ENCODE measurements at places on chromosomes 6 and 20.

DNA sequence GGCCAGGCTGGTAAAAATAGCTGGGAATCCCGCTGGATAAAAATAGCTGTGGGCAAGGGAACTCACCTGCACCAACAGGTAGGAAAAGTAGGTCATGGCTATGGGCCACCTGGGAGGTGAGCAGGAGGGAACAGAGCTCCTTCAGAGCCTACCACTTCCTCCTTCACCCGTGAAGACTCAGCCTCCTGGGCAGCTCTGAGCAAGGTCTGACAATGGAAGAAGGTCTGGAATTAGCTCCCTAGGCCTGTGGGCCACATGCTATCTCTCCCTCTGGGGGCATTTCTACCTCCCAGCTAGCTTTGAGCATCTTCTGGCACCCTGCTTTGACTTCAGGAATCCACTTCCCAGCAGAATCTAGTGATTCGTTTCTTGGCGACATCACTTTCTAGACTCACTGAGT lies 153.9 kb downstream of the MRPL14 start:
- DNase-seq, result no peak

DNA sequence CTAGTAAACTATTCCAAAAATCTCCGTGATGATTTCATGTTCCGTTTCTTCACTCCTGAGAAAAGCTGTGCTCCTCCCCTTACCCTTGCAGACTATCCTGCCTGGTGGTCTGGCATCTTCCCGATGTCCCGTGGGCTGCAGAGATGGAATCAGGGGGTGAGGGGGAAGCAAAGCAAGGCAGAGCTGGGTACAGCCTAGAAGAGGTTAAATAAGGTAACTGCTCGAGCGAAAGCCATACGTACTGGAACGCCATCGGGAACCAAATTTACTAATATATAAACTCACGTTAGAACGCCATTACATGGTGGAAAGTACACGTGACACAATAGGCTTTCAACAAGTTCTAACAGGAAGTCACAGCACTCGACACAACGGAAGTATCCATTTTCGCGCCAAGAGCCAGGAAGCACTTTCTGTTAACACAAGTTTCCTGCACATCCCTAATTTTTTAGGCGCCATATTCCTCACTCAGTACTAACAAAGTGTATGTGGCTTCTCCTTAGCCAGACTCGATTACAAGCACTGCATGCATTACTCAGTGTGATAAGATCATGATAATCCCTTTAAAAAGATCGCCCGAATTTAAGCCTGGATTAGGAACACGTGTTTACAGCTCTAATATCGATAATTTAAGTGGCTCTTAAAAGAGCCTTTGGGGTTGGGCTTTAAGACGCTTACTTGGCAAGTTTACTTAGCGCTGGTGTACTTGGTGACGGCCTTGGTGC lies 101.6 kb upstream of the PRSS16 start:
- DNase-seq, result peak; percentile 75

GRCh38 chr20:58797371-58798338 lies 53.0 kb downstream of the GNAS-AS1 start:
- DNase-seq, result no peak

- no peak for DNase-seq
Measured at GRCh38 chr20:43565758-43566104, 6.9 kb downstream of the SGK2 start.

GRCh38 chr6:148757944-148758480 lies 11.2 kb downstream of the UST start:
- DNase-seq, result no peak

- DNase-seq, result no peak
Measured at GRCh38 chr6:2970753-2971419, 481 bp downstream of the SERPINB6 start.

DNA sequence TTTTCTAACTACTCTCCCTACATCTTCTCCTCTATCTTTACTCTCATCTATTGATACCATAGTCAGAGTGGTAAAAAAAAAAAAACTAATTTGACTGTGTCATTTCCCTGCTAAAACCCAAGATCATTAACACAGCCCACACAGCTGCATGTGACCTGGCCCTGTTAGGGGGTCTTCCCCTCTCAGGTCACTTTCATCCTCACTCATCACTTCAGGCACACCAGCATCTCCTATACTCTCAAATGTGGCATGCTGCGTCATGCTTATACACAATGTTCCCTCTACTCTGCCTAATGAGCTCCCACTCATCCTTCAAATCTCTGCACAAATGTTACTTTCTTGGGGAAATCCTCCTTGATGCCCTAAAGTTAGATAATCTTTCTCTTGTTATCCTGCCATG lies 86.8 kb downstream of the CDK19 start:
- no peak for DNase-seq

- no peak for DNase-seq
Measured at GRCh38 chr6:35474131-35474941, 6.1 kb downstream of the RPL10A start.

DNA sequence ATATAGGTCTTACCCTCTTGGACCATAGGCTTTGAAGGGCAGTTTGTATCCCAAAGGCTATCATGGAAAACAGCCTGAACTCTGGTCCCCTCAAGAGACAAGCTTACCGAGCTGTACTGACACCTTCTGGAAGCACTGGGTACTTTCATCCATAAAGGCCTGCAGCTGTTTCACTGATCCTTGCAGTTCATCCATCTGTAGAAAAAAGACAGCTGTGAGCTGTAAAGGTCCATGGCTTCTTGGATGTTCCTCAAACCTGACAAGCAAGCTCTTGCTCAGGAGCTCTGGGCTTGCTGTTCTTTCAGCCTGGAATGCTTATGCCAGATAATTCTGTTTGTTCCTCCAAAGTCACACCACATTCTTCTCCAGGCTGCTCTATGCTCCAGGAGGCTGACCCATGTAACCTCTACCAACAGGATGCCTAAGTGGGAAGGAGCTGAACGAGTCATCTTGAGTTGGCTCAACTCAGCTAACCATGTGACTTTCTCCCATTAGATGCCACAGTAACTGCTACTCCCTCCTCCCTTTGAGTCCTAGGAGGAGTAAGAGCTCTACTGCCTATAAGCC lies 8.8 kb upstream of the NDRG3 start:
- DNase-seq, result no peak

DNA sequence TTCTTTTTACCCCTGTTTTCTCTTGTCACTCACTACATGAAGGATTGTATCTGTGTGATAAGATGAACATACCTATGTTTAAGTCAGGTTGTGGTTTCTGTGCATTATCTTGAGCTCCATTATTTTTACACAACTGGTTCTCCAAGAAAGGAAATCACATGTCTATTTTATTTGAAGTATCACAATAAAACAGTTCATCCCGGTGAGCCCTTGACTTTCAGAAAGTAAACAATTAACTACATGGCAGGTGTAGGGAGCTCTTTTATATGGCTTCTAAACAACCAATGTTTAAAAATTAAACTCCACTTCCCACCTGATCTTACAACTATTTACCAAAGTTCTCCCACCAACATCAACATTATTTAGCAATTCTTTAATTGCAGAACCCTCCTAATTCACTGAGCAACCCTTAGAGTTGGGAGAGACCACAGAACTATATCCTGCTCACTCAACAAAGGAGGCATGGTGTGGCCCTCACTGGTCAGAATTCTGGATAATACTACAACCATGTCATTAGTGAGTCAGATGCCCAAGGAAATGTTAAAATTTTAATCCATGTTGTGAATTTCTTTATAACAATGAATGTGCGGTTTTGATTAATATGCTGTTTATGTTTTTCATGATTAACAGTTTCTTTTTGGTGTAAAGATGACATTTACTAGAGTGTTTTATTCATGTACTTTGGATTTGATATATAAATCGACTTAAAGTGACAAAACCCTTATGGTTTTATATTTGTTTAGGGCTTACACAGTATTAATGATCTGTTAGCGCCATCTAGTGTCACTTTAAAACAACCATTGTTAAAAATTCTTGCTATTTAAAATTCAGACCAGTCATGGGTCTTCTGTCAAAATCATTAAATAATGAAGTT lies 50.0 kb upstream of the SCGN start:
- DNase-seq, result no peak

- no peak for DNase-seq
Measured at GRCh38 chr20:16205507-16205906, 367.7 kb downstream of the KIF16B start.

GRCh38 chr6:102902471-102902870 lies 1509.0 kb downstream of the GRIK2 start:
- DNase-seq, result no peak

GRCh38 chr20:59752101-59752586 lies 147.8 kb downstream of the PHACTR3 start:
- no peak for DNase-seq

DNA sequence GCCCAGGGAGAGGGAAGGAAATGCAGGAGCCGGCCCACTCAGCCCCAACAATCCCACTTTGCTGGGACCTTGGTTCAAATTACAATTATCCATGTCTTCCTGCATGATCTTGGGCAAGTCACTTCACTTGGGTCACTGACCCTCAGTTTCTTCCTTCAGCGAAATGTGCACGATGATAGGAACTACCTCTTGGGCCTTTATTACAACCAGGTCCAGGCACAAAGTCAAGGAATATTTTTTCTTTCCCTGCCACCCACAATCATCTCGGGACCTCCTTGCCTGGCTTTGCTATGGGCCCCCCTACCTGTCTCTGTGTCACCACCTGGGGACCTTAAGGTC lies 358 bp upstream of the PLTP start:
- no peak for DNase-seq

GRCh38 chr6:43811733-43812099 lies 41.7 kb downstream of the VEGFA start:
- DNase-seq, result no peak

DNA sequence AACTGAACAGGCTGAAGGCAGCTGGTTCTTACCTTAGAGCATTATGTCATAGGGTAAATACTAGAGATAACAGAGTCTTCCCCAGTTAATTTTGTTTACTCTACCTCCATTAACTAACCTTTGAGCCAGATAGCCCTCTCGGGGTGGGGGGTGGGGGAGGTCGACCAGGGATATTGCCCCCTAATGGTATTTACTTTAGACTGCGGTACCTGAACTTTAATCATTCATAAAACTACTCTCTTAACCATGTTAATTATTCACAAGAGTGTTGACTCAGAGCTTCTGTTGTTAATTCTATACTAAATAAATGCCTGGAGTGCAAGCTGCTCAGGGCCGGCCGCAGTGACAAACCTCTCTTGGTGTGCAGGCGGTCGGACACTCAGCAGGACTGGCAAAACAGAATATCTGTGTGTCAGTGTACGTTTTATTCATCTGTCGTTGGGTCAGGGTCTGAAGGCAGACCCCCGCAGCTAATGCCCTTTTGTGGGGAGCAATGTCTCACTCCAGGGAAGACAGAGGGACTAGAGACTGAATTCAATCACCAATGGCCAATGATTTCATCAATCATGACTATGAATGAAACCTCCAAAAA lies 152.4 kb upstream of the COL21A1 start:
- no peak for DNase-seq

DNA sequence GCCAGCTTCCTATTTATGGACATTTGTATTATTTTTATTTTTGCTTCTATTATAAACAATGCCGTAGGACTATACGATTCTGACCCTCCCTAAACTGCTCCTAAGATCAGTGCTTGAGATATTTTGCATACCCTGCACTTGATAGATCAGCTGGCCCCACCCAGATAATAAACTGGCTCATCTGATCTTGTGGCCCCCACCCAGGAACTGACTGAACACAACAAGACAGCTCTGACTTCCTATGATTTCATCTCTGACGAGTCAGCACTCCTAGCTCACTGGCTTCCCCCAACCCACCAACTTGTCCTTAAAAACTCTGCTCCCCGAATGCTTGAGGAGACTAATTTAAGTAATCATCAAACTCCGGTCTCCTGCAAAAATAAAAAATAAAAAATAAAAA lies 34.9 kb upstream of the TFAP2A start:
- DNase-seq, result no peak

- no peak for DNase-seq
Measured at GRCh38 chr20:38194971-38195504, 30.0 kb upstream of the TGM2 start.

GRCh38 chr6:150891888-150892485 lies 26.5 kb downstream of the MTHFD1L start:
- peak; percentile 56 for DNase-seq

DNA sequence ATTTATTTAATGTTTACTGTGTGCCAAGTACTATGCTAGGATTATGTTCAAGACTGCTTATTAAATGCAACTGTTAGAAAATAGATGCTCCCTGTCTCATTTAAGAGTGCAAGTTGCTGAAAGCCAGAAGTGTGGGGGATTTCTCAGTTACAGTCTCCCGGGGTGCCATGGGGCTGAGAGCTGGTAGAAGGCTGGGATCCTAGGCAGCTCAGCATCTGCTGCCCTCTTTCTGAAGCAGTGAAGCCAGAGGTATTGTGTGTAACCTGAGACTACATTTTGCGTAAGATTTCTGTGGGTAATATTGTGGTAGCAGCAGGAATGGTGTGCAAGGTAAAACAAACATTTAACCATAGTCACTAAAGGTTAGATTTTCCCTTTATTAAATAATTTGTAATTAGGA lies 120.6 kb downstream of the AKAP7 start:
- DNase-seq, result no peak

DNA sequence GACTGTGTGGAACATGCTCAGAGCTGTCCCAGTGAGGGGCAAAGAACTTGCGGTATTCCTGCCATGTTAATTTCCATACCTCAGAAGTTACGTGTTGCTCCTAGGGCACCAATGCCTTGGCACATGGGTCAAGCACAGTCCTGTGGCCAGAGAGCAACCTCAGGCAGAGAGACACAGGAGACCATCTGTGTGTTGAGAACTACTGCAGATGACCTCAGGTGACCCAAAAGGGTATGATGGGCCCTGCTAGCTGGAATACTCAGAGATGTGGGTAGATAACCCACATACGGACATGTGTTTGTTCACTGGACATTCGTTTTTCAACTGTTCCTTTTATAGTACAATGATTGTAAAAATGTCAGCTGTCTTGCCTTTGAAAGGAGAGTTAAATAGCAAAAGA lies 71.5 kb upstream of the BMP2 start:
- DNase-seq, result no peak

DNA sequence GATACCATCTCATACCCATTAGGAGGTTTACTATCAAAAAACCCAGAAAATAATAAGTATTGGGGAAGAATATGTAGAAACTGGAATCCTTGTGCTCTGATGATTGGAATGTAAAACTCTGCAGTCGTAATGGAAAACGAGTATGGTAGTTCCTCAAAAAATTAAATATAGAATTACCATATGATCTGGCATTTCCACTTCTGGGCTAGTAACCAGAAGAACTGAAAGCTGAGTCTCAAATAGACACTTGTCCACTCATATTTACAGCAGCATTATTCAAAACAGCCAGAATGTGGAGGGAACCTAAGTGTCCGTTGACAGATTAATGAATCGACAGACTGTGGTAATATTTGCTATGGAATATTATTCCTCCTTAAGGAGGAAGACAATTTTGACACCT lies 44.3 kb downstream of the FOXC1 start:
- no peak for DNase-seq

Data from NCI-H1048 (cell line).